NCI-H1092 treated with DMSO at 0.1 percent for 48 hours (cell line): ENCODE measurements at places on chromosomes 7 and 10.

DNA sequence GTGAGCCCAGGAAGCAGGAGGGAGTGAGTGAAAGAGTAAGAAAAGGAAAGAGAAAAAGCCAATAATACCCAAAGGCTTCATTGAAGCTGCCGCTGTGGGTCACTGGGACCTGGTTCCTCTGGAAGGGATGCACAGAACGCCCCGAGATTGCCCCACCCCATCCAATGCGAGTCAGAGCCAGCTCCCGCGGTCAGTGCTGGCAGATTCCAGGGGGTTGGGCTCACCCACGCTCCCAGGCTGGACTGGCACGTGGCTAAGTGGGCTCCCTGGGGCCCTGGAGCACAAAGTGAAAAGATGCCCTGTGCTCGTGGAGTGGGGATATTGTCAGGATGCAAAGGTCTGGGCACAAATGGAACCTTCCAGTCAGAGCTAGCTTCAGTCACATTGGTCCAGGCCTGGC lies 117.0 kb downstream of the OAT start:
- DNase-seq: no peak

DNA sequence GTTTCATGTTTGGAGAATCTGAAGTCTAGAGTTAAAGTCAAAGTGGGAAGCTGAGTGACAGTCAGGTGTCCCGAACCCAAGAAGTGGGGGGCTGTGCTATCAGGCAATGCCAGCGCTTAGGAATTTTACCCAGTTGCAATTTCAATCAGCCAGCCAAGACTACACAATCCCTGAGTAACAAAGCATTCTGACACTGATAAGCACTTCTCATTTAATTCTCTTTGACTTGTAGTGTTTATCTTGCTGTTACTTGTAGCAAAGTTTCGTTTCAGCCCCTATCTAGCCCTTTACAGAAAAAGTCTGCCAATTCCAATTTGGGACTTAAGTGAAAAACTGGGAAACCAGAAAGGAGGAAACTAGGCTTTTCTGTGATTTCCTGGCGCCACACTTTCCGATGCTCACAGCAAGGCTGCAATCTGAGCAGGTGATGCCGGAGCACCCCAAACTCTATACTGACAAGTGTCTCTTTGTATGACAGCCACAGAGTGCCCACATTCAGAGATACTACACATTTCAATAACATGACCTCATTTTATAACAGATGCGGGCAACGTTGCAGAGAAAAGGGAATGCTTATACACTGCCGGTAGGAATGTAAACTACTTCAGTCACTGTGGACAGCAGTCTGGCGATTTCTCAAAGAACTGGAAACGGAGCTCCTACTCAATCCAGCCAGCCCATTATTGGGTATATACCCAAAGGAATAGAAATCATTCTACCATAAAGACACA lies 61.0 kb downstream of the ITIH5 start:
- DNase-seq: no peak

- peak; percentile 45 for DNase-seq
These were observed 9.4 kb downstream of the TMEM106B start for GRCh38 chr7:12220389-12221046.

GRCh38 chr7:99106411-99106810 lies 37.5 kb downstream of the SMURF1 start:
- no peak for DNase-seq

DNA sequence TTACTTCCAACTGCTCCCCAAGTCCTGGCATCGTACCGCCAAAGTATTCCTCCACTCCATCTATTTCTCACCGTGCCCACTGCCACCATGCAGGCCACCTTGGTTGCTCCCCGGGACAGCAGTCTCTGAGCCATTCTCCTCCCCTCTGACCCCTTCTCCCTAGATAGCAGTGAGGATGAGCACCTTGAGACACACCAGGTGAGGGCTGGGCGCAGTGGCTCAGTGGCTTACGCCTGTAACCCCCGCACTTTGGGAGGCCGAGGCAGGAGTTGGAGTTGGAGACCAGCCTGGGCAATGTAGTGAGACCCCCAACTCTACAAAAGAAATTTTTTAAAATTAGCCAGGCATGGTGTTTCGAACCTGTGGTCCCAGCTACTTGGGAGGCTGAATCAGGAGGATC lies 4.2 kb downstream of the SLC29A4 start:
- DNase-seq: no peak

DNA sequence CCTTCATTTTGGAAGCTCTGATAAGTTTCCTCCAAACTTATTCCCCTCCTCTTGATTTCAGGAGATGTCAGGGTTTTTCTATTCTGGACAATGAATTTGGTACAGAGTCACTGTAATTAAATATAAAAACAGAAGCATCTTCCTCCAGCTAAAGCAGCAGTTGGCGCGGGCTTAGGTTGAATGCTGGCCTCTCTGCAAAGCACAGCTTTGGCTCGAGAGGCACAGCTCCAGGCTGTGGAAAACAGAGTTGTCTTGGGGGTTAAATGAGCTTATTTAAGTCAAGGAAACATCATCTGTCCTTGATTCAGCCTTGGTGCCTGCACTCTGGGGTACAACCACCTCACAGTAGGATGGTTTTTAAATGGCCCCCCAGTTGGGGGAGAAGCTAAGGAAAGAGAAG lies 35.0 kb upstream of the PDCD4 start:
- DNase-seq: no peak

DNA sequence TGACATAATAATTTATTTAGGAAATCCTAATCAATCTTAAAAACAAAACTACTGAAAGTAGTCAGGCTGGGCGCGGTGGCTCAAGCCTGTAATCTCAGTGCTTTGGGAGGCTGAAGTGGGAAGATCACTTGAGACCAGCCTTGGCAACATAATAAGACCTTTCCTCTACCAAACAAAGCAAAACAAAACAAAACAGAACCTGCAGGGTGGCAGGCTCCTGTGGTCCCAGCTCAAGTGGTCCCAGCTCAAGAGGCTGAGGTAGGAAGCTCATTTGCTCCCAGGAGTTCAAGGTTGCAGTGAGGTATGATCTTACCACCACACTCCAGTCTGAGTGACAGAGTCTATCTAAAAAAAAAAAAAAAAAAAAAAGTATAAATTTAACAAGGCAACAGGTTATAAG lies 748.0 kb downstream of the CNTNAP2 start:
- DNase-seq: no peak

GRCh38 chr7:27299861-27300260 lies 57.3 kb downstream of the EVX1 start:
- DNase-seq: peak; percentile 33

DNA sequence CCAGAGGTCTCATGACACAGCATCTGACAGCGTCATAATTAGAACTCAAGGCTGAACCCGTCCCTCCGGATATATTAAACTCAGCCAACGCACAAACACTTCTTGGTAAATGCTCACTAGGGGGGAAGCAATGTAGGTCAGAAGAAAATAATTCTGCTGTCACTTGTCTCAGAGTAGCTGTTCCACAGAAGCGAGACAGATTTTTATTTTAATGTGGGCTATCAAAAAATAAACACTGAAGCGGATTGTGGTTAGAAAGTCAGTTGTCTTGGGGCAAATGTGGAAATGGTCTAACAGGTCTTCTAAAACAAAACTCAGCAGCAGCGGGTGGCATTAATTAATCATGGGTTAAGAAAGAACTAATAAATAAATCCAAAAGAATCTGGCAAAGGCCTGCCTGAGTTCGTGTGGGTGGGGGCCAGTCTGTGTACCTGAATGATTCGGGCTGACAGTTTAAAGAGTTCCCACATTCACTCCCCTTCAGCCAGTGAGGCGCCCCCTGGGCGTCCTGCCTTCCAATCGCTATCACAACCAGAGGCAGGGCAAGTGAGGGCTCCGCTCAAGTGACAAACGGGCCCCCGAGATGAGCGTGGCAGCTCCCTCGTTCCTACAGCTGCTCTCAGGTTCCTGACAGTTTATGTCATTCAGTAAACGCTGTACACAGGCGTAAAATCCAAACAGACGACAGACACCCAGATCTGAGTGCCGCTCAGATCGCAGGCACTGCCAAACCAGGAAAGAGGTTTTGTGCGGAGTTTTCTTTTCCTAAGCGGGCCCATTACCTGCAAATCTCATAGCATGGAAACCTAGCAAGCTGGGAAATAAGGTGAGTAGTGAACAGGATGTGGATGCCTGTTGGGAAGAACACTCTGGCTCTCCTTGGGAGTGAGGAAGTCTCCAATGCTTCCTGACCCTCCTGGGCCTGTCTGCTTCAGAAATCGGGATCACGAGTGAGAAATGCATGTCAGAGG lies 52.9 kb downstream of the NRAP start:
- DNase-seq: no peak

GRCh38 chr10:20391629-20392028 lies 505.5 kb downstream of the NEBL start:
- no peak for DNase-seq

DNA sequence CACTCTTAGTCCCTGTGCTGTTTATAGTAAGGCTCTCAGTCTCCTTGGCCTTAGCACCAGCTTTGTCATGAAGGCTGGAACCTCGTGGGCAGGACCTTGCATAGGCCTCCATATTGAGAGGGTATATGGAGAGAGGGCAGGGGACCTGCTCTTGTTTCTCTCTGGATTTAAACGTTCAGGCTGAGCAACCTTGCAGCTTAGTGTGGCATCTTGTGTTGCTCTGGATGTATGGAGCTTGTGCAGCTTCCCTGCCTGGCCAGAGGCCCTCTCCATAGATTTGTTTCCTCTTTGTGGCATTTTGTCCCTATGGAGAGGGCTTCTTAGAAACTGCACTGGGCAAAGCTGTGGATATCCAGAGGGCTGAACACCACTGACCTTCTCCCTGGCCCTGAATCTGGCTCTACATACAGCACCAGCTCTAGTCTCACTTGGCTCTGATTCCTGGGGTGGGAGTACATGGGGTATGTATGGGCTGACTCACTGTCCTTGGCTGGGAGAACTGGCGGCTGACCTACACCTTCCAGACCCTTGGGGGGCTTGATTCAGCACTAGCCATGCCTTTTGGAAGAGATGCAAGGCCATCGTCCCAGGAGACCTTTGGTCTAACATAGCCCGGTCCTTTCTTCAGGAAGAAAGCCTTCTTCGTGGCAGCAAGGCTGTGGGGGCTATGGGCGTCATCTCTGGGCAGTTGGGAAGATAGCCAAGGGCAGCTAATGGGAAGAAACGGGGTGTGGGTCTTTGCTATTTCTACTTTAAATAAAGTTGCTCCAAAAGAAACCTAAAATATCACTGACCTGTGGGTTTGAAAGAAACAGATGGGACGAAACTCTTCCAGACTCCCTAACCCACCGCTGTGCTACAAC lies 30.5 kb downstream of the ITPRIP start:
- DNase-seq: no peak

DNA sequence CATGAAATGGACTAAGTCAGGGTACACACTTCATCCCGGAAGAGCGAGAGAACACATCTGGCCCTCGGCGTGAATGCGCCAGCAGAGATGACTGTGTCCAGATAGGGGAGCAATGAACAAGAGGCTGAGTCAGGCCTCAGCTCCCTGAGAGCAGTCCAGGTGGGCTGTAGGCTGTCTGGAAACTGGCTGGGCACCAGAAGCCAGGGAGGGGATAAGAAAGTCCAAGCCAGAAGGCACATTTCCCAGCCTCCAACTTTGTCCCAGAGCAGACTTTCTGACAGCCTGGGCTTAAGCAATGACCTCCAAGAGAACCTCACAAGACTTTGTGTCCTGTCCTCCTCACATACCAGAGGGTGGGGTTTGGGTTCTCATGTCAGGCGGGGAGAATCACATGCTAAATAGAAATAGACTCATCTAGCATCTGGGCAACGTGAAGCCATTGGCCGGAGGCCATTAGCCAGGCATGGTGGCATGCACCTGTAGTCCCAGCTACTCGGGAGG lies 157.2 kb downstream of the ARHGAP12 start:
- DNase-seq: no peak

DNA sequence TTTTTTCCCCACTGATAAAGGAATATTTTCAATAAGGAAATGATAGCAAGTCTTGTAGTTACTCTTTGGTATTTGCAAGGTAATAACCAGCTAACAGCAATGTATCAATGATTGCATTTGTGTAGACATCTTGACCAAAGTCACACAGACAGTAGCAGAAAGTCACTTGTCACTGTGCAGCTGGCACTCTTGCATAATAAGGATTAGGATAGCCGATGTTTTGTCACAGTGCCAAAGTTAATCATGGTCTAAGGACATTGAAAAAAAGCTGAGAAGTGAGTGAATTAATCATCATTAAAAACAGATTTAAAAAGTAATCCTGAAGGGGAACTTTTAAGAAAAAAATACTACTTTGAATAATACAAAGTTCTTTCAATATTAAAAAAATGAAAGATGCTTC lies 834.3 kb upstream of the C7orf33 start:
- no peak for DNase-seq

GRCh38 chr7:155739538-155740143 lies 72.6 kb downstream of the SHH start:
- DNase-seq: no peak

- no peak for DNase-seq
These were observed 39.3 kb downstream of the CALML3 start for GRCh38 chr10:5563991-5564536.

GRCh38 chr7:87218796-87219544 lies 562 bp downstream of the TMEM243 start:
- DNase-seq: no peak

DNA sequence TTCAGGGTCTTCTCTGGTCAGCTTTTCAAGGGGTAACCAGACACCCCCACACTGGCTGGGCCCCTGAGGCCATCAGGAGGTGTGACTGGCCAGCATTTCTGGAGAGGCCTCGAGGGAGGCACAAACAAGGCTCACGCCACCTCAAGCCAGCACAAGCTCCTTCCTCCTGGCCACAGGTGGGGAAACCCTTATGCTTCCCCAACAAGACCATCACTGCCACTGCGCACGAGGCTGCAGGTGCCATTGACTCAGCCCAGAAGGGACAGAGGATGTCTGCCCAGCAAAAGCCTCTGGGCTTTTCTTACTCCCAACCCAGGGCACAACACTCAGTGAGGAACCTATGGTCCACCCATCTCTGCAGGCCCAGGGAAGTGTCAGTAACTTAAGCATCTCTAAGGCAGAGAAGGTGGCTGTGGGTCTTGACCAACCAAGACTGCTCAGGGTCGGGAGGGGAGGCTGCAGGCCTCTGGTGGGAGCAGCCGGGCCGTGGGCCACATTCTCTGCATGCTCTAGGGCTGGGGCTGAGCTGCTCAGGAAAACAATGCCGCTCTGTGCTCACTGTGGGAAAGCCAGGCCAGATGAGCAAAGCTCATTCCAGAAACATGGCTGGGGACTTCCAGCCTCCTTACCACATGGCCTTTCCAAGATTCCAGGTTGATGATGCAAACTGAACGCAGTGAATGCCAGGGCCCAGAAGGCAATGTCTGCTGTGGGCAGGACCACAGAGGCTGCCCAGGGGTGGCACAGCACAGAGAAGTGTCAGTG lies 24.2 kb upstream of the RASSF4 start:
- no peak for DNase-seq

DNA sequence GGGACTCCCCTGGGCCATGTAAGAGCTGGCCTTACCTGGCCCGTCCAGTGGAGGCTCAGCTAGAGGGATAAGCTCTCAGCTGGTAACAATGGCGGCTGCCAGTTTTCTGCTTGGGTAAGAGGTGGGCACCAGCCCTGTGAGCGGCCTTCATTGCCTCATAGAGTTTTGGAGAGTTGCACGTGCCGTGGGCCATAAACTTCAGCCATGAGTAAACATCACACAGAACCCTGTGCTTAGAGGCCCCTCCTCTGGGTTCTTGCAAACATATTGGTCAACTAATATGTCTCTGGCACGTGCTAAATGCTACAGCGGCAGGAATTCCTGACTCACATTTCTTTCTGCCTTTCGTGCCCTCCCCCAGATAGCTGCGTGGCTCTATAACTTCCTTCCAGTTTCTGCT lies 103.9 kb upstream of the LEP start:
- no peak for DNase-seq
